ENCODE measurements at places on chromosomes 11 and 22.
A peak's percentile ranks its signal among the peaks of the same experiment; 100 is the strongest.

GRCh38 chr11:47175746-47176327 lies 842 bp downstream of the ARFGAP2 start:
- DNase-seq: no peak

DNA sequence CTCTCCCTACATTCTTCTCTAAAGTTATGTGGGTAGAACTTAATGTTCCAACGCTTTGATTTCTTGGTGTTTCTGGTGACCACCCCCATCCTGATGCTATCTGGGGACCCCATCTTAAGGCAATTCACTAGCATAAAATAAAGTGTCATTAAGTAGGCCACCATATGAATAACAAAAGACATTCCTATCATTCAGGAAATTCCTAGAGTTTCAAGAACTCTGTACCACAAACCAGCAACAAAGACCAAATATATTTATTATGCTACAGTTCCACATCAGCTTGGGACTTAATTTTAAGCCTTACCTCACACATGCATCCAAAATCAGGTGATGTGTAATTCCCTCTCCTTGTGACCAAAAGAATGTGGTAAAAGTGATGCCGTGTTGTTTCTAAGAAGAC lies 254.6 kb upstream of the LRRC4C start:
- no peak for DNase-seq

GRCh38 chr11:73315293-73316020 lies 7.4 kb downstream of the ARHGEF17 start:
- no peak for DNase-seq

- DNase-seq: no peak
These were observed 203.4 kb downstream of the CADM1 start for GRCh38 chr11:115300660-115301428.

GRCh38 chr11:19829109-19829837 lies 116.6 kb downstream of the NAV2 start:
- DNase-seq: no peak

DNA sequence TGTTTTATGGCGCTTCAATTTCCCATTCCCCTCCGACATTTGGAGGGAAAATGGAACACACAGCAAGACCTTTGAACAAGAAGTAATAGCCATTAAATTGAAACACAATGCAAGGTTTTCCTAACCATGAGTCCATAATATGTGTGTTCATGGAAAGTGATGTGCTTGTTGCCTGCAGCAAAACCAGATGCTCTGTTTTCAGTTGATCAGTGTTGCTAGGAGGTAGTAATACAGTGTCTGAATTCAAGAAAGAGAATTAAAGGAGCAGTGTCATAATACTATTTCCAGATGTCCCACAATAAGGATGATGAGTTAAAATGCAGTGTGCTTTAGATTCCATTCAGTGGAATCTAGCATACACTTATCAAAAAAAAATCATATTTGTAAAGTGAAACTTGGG lies 637.4 kb upstream of the API5 start:
- DNase-seq: no peak

DNA sequence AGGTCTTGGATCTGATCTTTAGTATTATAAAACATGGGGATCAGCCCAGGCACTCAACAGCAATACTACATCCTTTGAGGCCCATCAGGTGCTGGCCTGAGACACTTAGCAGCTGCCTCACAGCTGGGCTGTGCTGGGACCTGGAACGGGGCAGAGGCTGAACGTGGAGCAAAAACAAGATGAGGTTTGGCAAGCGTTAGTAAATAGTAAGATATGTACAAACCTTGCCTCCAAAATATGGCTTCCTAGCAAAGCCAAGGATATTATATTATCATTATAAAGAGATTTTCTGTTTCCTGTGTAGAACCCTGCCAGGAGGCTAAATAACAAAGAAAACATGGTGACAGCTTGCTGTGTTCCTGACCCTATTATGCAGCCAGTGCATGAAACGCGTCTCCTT lies 60.0 kb upstream of the SPON1 start:
- no peak for DNase-seq

DNA sequence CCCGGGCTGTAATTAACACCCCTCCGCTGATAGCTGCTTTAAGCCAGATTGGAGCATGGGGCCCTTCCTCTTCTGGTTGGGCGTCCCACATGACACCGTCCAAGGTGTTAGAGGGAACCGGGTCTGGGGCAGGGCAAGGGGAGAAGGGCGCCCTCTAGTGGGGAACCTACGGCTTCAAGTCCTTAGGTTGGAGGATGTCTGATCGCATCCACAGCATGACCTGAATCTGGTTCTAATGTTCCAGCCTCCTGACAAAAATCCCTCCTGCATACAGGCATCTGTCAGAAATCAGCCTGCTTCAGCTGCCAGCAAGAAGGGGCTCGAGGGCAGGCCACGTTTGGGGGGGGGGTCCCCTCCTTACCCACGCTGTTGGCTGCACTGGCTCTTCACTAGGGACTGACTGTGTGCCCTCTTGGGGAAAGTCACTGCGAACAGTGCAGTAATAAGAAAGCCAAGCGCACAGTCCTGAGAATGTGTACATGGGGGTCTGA lies 94.2 kb upstream of the TBCEL start:
- DNase-seq: peak; percentile 16

DNA sequence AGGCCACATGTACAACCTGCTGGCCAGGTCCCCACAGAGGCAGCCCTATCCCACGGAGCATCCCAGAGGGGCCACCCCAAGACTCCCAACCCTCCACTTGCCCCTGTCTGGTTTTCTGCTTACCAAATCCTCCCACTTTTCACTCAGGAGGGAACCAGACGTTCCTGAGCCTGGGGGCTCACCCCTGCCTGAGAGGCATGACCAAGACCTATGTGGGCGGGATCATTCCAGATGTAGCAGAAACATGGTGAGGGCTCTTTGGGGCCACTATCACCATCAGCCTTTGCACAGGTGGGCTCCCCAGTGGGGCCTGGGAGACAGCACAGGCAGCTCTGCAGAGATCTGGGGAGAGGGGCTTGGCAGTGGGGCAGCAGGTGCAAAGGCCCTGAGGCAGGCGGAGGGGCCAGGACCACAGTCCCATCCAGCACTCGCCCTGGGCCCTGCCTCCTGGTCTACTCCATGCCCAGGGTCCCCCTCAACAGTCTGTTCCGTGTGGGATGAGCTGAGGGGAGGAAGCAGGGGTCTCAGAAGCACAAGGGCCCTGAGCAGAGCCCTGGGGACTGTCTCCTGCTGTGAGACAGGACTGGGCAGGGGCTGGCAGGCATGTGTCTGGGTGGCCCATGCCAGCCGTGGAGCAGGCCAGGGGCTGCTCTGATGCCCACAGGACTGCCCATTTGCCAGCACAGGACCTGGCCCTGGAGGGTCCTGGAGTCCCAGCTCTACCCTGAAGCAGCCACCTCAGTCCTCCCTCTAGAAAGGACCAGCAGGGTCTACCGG lies 9.4 kb downstream of the PIM3 start:
- DNase-seq: peak; percentile 5

DNA sequence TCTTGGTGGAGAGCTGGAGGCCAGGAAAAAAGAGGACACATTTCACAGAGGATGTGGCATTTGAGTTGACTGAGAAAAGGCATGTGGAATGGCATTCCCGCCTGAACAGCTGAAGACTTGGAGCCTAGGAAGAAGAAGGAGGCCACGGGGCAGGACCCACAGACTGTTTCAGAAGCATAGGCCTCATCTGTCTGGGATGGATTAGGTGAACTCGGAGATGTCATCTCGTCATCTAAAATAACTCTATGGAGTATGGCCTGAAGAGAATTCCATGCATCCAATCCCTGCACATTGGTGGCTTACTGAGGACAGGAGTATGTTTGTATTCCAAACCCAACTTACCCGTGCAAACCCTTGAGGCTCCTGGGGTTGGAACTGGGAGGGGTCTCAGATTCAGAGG lies 16.4 kb downstream of the SPATA19 start:
- DNase-seq: no peak

GRCh38 chr11:111776398-111777093 lies 10.4 kb upstream of the PPP2R1B start:
- DNase-seq: no peak

DNA sequence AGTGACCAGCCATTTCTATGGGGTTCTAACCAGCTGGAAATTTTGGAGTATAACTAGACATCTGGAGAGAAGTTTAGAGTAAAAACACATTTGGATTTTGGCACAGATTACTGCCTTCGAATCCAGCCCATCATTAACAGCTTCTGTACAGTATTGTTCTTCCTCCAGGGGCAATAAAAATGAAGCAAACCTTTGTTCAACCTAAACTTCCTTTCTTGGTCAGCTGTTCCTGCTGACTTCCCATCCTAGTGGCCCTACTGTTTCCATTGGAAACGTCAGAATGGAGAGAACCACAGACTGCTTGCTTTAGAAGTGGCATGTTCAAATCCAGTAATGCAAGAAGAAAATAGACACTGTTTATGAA lies 203.7 kb upstream of the MTMR2 start:
- DNase-seq: no peak

Data from stimulated activated CD4-positive, alpha-beta T cell treated with anti-CD3 and anti-CD28 coated beads, Interleukin-4, amount 100 ng/mL, for 1 hour (primary cell).